ENCODE measurements at places on chromosomes 11 and 22. TPM values are rescaled to one million over a fixed set of nuclear protein-coding genes. Genes with fewer than 3 reads are reported as not detected.

Gene NPAS4
- not detected for total RNA-seq

Gene TIGD3
- 0.89 TPM for total RNA-seq

Gene SLC15A3
- 2.3 TPM for total RNA-seq

Gene HYOU1
- total RNA-seq = 303 TPM

- no peak for DNase-seq
Observed at GRCh38 chr22:26239581-26239980, 70.3 kb downstream of the SEZ6L start.

DNA sequence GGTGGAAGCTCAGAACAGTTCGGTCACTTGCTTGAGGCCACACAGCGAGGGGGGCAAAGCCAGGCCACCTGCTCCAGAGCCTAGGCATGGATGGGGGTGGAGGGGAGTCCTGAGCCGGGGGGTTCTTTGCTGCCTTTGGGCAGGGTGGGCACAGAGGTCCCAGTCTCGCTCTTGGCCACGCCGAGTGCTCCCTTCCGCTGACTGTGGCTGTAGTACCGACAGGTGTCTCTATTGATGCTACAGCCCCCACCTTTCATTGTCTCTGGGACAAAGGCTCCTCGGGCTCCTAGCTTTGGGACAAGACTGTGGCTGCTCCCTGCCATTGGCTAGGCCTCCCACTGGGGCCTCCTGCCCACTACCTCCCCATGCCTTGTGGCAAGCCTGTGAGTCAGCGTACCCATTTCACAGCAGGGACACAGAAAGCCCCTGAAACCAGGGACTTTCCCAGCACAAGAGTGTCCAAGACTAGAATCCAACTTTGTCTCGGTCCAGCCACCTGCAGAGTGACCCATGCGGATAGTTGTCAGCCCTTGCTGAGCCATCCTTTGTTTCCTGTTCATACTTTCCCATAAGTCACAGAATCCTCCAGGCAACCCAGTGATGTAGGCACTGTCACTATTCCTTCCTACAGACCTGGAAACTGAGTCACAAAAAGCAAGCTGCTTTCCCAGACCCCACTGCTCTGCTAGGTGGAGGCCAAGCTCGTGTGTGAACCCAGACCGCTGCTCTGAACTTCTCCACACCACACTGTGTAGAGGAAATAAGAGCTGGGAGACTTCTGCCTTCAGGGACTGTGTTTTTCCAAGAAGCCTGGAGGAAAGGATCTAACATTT is 17.2 kb downstream of the MYEOV start:
- DNase-seq = no peak

DNA sequence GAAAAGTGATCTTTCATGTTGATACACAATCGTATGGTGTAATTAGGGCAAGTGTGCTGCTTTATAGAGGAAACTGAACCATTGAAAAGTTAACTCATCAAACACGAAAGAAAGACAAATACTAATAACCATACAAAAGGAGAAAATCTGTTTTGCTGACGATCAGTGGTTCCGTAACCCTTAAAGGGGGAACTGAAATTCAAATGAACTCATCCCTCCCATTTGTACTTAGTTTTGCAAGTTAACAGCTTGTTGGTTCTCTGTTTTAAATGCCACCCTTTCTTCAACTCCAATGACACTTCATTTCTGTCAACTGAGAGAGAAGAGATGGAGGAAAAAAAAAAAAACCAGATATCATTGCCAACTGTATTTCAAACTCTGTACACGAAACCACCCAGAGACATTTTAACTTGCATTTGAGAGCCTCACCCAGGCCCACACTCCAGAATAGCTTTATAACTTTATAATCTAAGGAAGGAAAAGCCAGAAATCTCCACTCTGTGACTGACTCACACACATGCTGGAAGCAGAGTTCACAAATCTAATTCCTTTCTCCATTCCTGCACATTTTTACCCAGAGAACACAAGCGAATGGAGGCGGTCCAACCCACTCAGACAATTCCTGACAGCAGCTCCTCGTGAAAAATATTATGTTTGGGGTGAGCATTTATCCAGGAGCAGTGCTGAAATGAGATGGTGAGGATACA is 17.4 kb upstream of the CSNK2A3 start:
- no peak for DNase-seq

GRCh38 chr11:33899400-33900037 is 7.6 kb upstream of the LMO2 start:
- peak; percentile 10 for DNase-seq

GRCh38 chr22:38272373-38273134 is at the start of gene TMEM184B:
TSS of gene TMEM184B (minus strand) at chr22:38273010. CDS start at chr22:38247961, 25,049 bp downstream.
- no peak for DNase-seq

DNA sequence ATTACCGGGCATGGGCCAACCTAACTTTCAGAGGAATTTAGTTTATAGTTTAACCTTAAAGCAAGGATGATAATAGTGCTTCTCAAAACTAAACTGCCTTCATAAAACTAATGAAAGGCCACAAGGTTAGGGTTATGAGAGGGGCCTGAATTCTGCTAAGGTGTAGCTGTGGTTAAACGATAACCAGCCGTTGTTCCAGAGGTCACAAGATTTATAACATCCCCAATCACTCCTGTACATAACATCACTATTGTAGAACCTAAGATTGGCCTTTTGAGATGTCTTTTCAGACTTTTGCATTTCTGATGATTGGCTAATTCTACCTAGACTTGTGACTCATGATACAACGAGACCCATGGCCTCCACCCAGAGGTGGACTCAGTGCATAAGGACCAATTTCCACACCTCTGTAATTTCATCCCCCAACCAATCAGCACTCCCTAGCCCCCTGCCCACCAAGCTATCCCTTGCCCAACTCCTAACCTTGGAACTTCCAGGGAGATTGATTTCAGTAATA is 69.8 kb downstream of the ADAMTS15 start:
- no peak for DNase-seq

DNA sequence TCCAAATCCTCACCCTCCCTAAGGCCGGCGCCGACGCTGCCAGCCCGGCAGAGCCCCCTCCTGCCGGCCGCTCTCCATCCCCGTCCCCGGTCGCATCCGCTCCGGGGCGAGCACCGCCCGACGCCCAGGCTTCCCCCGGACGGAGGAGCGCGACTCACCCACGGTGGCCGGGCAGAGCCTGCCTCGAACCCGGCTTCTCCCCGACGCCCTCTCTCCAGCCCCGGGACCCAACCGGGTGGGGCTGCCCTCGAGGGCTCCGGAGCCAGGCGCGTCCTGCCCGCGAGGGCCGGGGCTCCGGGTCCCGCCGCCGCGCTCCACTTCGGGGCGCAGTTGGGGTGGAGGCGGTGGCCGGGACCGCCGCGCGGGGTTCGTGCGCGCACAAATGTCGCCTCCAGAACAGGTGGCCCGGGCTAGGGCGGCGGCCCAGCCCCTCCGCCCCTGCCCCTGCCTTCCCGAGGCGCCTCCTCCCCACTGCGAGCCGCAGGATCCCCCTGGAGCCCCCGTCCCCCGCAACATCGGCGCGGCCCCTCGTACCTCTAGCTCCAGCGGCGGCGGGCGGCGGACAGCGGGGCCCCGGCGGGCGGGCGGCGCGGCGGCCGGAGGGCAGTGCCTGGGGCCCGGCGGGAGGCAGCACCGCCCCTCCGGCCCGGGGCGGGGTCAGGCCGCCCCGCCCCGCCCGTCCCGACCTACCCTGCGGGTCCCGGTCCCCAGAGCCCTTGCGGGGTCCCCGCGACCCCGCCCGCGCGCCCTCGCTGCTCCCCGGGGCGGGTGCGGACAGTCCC is at the start of gene A4GALT:
TSS of gene A4GALT (minus strand) at position 608 of the 782 bp plus-strand sequence. CDS start 26,919 bp downstream, outside the sequence.
- no peak for DNase-seq

- no peak for DNase-seq
Observed at GRCh38 chr11:93289782-93290463, 40.6 kb upstream of the DEUP1 start.

DNA sequence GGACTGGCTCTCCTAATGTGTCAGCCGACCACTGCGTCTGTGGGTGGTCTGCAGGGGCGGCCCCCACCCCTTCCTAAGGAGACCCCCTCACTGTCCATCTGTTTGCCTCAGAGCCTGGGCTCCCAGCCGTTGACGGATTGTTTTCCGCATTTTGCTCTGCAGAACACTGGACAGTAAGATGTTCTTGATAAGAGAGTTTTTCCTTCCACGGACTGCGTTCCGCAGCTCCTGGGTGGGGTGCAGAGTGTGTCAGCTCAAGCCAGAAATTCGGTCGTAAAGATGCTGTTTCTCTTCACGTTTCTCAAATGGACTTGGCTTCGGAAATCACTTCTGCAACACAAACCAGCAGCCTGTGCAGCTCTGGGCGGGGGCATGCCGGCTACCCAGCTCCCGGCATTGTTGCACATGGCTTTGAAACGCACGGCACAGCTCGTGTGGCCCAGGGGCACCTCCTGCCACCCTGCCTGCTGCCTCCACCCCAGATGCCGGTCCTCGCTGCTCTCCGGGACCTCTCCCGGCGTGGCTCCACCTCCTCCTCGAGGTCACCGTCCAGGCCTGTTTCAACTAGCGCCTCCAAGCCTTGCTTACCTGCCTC is 2.9 kb upstream of the MRGPRG start:
- no peak for DNase-seq

GRCh38 chr22:19880786-19881569 is 26.3 kb upstream of the GNB1L start:
- DNase-seq = peak; percentile 92

DNA sequence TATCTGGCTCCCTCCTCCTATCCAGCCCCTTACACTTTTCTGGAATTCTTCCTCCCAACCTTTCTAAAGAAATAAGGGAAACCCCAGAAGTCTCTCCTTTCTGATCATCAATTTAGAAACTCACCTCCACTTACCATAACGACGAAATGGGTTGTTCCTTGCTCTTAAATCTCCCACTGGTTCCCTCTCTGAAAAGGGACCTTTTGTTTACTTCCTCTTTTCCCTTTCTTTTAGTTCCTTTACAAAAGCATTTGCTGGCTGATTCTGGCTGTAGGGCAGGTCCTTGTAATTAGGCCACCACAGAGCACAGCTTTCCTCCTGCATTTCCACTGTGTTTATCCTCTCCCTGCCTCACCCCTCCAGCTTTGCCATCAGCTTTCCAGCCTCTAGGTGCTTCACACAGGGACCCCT is 12.0 kb downstream of the JAML start:
- DNase-seq = no peak

- no peak for DNase-seq
Observed at GRCh38 chr11:92678008-92678611, 291.3 kb upstream of the MTNR1B start.

DNA sequence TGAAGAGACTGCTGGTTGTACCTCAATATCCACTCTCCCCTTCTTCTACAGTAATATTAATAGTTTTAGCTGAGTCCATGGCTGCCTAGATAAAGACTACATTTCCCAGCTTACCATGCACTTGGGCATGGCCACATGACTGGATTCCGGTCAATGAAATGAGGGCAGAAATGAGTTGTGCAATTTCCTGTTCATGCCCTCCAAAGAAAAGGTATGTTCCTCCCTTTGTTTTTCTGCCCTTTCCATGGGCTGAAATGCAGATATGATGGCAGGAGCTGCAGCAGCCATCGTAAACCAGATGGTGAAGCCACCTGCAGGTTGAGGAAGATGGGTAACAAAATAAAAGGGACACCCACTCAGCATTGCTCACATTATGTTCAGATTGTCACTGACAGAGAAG is 15.3 kb upstream of the ELFN2 start:
- no peak for DNase-seq

DNA sequence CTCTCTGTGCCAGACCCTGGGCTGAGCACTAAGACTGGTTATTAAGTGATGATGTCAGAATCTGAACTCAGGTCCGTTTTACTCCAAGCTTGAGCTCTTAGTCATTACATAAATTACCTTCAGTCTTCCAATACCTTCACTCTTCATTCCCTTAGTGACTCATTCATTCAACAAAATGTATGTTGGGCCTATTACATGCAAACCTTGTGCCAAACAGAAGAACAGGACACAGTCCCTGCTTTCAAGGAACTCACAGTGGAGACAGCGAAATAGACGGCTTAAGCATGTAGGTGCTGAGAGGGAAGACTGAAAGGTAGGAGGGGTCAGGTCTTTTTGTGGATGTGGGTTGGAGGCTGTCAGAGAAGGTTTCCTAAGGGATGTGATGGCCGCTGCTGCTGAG is 3.3 kb downstream of the KCTD14 start:
- peak; percentile 48 for DNase-seq

DNA sequence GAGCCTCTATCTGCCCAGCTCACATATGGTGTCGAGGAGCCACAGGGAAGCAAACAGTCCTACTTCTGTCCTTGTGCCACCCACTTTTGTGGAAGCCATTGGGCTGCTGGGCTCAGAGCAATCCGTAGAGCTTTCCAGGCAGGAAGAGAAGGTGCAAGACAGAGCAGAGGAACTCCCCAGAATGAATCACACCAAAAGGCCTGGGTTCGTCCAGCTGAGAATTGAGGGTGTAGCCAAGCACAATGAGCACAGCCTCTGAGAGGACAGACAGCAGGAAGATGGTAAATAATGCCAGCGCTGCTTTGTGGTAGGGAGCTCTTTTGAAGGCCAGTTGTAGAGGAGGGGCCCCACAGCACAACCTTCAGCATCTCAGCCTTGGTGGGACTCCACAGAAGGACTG is 237.8 kb downstream of the GRIK4 start:
- DNase-seq = no peak

GRCh38 chr11:8833568-8834315 is 77.2 kb upstream of the AKIP1 start:
- peak; percentile 89 for DNase-seq

- no peak for DNase-seq
Observed at GRCh38 chr22:45516923-45517675, 14.4 kb downstream of the FBLN1 start.

DNA sequence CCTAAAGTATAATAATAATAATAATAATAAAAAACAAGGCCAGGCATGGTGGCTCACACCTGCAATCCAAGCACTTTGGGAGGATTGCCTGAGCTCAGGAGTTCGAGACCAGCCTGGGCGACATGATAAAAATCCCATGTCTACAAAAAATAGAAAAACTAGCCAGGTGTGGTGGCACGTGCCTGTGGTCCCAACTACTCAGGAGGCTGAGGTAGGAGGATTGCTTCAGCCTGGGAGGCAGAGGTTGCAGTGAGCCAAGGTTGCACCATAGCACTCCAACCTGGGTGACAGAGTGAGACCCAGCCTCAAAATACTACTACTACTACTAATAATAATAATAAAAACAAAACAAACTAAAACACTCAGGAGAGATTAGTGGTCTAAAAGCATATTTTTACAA is 15.6 kb upstream of the ZNF280A start:
- DNase-seq = no peak
